ENCODE measurements at places on chromosomes 13 and 19.
A peak's percentile ranks its signal among the peaks of the same experiment; 100 is the strongest.

GRCh38 chr13:25744178-25744577, 307.6 kb downstream of the SHISA2 start:
- no peak for DNase-seq

DNA sequence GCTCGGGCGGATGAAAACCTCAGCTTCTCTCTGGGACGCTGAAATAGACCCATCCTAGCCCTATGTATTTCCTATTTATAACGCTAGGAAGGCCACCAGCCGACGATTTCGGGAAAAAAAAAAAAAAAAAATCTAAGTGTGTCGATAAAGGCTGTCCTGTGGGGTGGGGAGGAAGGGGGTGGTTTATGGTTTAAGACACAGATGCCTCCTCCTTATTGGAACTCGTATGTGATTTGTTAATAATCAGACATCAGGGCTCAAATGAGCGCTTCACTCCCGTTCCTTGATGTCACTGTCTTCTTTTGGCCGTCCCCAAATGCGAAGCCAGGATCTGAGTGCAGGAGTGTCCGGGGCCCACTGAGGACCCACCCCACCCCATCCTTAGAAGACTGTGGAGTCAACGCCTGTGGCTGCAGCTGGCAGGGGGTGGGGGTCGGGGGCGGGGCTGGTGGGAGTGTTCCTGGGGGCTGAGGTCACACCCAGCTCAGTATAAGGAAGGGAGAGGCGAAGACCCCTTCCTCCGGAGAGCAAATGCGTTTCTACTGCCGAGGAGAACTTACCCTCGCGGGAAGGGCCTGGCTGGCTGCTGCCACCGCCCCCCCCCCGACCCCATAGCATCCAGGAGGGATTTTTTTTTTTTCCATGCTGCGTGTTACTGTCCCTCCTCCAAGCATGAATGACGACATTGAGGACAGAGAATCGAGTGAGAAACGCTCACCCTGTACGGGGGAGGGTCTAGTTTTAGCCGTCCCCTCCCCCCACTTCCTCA, 971 bp downstream of the ATCAY start:
- no peak for DNase-seq

DNA sequence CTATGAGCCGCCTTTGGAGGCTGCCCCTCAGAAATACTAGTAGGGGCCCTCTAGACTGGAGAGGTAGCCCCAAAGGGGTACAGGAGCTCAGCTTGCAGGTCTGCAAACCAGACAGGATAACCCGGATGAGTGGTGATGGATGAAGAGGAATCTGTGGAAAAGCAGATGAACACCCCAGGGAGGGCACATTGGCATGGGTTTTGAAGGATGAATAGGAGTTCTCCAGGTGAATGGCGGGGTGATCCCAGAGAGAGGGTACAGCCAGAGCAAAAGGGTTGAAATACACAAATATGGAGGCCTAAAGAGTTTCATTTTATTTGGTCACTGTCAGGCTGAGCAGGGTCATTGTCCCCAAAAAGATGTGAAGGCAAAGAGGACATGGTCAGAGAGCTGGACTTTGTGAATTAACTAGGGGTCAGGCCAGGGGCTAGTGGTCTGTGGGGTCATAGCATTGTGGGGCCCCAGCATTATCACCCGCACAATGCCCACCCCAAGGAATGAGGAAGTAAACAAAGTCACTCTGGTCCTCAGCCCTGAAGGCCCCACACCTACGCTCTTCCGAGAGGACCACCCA, 4.8 kb downstream of the NR2F6 start:
- DNase-seq = no peak

- DNase-seq = no peak
Observed at GRCh38 chr13:99355267-99356011, 48.2 kb upstream of the GPR183 start.

DNA sequence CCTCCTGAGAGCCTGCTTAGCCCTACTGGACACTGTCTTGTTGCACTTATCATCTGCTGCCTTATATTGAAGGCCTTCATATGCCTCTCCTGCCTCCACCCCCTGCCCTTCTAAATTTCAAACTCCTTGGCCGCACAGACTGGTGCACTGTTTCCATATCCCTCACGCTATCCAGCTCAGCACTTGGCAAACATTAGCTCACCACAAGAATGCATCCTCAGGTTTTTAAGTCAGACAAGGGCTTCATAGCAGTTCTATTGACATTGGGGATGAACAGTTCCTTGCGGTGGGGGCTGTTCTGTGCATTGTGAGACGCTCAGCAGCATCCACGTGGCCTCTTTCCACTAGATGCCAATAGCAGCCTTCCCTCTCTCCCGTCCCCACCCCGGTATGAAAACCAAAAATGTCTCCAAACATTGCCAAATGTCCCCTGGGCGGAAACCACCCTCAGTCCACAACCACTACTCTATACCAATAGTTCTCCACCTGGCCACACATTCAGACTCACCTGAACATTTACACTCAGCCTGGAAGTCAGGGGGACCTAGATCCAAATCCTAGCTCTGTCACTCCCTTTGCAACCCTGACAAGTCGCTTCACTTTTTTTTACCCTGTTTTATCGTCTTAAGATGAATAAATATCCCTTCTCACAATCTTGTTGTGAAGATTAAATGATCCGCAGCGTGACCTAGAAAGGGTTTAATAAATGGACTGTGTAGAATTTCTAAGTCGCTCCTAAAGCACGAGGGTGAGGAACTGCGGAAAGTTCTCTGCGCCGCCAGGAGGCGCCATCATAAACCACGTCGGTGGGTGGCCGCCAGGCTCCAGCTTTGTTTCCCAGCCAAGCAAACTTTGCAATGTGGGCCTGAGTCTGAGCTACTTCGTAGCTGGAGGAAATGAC, 3.6 kb upstream of the CEACAM3 start:
- peak; percentile 53 for DNase-seq

GRCh38 chr13:103145442-103145841, 79.2 kb upstream of the SLC10A2 start:
- DNase-seq = no peak
